Ovary (tissue), 10 donors: ENCODE measurements at places on chromosomes 7 and 10. TPM values are rescaled to one million over a fixed set of nuclear protein-coding genes. Genes with fewer than 3 reads are reported as not detected.

GRCh38 chr7:23380961-23381360 is 81.8 kb downstream of the MALSU1 start:
- no peaks in the 10 kb centered on the region for H3K27me3 ChIP-seq
- H3K36me3 ChIP-seq: no peaks in the 10 kb centered on the region
- no peak overlapping the region for H3K4me3 ChIP-seq
- H3K4me1 ChIP-seq: no peaks in the 10 kb centered on the region

GRCh38 chr7:2904202-2904601 is 60.1 kb upstream of the GNA12 start:
- no peak overlapping the region for H3K4me3 ChIP-seq
- no peak for DNase-seq
- H3K27ac ChIP-seq: no peak overlapping the region

DNA sequence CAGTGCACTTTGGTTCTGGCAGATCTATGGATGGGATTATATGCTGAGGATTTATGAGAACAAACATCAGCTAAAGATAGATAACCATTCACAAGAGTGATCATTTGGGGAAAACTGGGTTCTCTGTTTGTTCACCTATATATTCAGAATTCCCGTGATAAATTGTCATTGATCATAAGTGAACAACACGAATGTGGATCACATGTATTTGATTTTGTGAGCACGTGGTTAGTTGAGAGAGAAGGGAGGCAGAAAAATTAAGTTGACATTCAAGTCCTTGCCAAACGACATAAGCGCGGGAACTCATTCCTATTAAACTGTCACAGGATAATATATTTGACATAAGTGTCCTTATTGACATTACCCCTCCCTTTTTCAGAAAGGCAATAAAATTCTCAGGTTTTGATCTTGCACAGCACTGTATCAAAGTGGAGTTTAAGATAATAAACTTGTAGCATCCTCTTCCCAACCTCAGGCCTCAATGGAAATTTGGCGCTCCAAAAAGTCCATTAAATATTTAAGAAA is 64.9 kb upstream of the MYO3A start:
- H3K27ac ChIP-seq: no peak overlapping the region
- H3K4me3 ChIP-seq: no peak overlapping the region
- DNase-seq: no peak
- H3K36me3 ChIP-seq: no peaks in the 10 kb centered on the region

GRCh38 chr10:25047591-25048301 is 31.3 kb downstream of the THNSL1 start:
- DNase-seq: no peak
- no peak overlapping the region for H3K27ac ChIP-seq
- no peaks in the 10 kb centered on the region for H3K4me1 ChIP-seq
- H3K36me3 ChIP-seq: no peaks in the 10 kb centered on the region

DNA sequence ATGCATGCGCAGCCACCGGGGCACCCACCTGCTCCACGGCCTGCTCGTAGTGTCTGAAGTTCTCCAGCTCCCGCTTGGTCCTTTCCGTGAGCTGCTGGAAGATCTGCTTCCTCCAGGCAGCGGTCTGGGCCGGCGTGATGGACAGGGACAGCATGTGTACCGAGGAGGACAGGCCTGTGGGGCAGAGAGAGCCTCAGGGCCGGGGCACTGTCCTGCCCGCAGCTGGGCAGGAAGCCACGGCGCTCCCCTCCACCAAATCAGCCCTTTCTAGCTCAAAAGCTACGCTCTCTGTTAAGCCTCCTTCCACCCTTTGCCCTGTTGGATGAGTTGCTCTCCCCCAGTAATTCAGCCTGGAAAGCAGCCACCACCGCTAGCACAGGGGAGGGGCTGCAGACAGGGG is 19.2 kb downstream of the TECPR1 start:
- no peaks in the 10 kb centered on the region for H3K36me3 ChIP-seq
- no peak for DNase-seq
- no peak overlapping the region for H3K4me3 ChIP-seq
- H3K27ac ChIP-seq: no peak overlapping the region

- no peak overlapping the region for H3K27ac ChIP-seq
- no peaks in the 10 kb centered on the region for H3K36me3 ChIP-seq
- no peak for DNase-seq
- no peaks in the 10 kb centered on the region for H3K4me1 ChIP-seq
Measured at GRCh38 chr7:152699079-152699478, 23.1 kb upstream of the XRCC2 start.

DNA sequence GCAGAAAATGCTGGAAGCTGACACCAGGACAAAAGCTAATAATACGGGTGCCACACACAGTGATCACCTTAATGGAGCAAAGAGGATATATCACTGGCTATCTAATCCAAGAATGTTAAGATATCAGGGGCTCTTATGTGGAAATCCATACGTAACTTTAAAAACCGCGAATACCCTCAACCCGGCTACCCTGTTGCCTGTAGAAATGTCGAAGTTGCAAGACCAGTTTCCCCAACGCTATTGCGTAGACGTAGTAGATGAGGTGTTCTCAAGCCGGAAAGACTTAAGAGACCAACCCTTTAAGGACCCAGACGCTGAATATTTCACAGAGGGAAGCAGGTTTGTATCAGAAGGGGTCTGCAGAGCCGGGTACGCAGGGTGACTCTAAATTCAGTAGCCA is 7.9 kb upstream of the CYREN start:
- no peaks in the 10 kb centered on the region for H3K27me3 ChIP-seq
- H3K27ac ChIP-seq: no peak overlapping the region
- no peaks in the 10 kb centered on the region for H3K4me1 ChIP-seq

- no peaks in the 10 kb centered on the region for H3K36me3 ChIP-seq
- H3K4me1 ChIP-seq: peaks cover 3% of the 10 kb centered on the region
- peak within 1 kb of the TSS; percentile 63 for H3K27ac ChIP-seq
- DNase-seq: peak; percentile 80
Measured at GRCh38 chr10:22320591-22321155, at the start of gene BMI1. Gene BMI1, plus strand, starts transcription at chr10:22321099. Its CDS starts 5,351 bp downstream, at chr10:22326450.

DNA sequence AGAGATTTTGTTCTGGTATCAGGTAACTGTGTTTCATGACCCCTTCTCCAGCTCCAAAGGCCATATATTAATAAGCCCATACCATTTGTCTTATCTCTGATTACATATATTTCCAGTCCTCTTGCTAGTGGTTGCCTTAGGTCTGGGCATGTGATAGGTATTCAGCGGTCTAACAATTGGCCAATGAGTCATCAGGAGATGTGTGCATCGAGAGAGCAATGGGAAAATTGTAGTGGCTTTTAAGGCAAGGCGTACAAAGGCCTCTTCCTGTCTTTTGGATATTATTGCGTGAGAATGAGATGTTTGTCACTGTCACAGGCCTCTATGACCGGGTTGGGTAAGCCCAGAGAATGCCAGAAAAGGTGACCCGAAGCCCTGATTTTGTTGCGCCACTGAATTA is 38.6 kb upstream of the SFRP5 start:
- no peak for DNase-seq
- H3K4me1 ChIP-seq: no peaks in the 10 kb centered on the region
- no peaks in the 10 kb centered on the region for H3K27me3 ChIP-seq
- H3K4me3 ChIP-seq: no peak overlapping the region

- H3K4me1 ChIP-seq: no peaks in the 10 kb centered on the region
- H3K27ac ChIP-seq: no peak overlapping the region
- H3K36me3 ChIP-seq: no peaks in the 10 kb centered on the region
- DNase-seq: no peak
- H3K27me3 ChIP-seq: no peaks in the 10 kb centered on the region
Measured at GRCh38 chr10:1600861-1601260, 136.5 kb downstream of the ADARB2 start.

- H3K27me3 ChIP-seq: no peaks in the 10 kb centered on the region
- H3K4me3 ChIP-seq: no peak overlapping the region
- H3K36me3 ChIP-seq: no peaks in the 10 kb centered on the region
- no peak overlapping the region for H3K27ac ChIP-seq
- no peak for DNase-seq
- H3K4me1 ChIP-seq: peaks cover 4% of the 10 kb centered on the region
Measured at GRCh38 chr10:132989476-132990415, 47.4 kb upstream of the CFAP46 start.

- no peak for DNase-seq
- H3K4me1 ChIP-seq: no peaks in the 10 kb centered on the region
- H3K4me3 ChIP-seq: no peak overlapping the region
- no peaks in the 10 kb centered on the region for H3K27me3 ChIP-seq
- H3K27ac ChIP-seq: no peak overlapping the region
- no peaks in the 10 kb centered on the region for H3K36me3 ChIP-seq
Measured at GRCh38 chr10:61068471-61068870, 124.5 kb upstream of the RHOBTB1 start.

DNA sequence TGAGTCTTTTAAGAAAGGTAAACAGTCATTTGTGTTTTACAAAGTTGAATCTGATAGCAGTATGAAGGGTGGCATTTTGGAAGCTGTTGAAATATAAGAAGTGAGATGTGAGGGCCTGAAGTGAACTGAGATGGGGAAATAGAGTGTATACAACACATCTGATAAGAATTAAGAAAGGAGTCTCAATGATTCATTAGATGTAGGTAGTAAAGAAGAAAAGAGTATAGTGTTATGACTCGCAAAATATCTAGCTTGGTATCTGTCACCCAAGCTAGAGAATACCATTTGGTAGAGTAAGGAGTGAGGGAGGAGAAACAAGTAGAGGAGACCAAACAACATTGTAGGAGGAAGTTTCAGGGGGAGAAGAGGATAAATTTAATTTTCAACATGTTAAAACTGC is 5.3 kb downstream of the PTPN12 start:
- H3K4me1 ChIP-seq: peaks cover 8% of the 10 kb centered on the region
- no peak for DNase-seq
- no peak overlapping the region for H3K4me3 ChIP-seq

- H3K4me1 ChIP-seq: no peaks in the 10 kb centered on the region
- DNase-seq: no peak
- no peaks in the 10 kb centered on the region for H3K27me3 ChIP-seq
- no peak overlapping the region for H3K27ac ChIP-seq
Measured at GRCh38 chr10:112394475-112394875, 20.6 kb downstream of the ACSL5 start.

- no peaks in the 10 kb centered on the region for H3K27me3 ChIP-seq
- H3K36me3 ChIP-seq: no peaks in the 10 kb centered on the region
- no peak for DNase-seq
- H3K4me3 ChIP-seq: no peak overlapping the region
Measured at GRCh38 chr7:37285706-37286453, 162.8 kb downstream of the ELMO1 start.

DNA sequence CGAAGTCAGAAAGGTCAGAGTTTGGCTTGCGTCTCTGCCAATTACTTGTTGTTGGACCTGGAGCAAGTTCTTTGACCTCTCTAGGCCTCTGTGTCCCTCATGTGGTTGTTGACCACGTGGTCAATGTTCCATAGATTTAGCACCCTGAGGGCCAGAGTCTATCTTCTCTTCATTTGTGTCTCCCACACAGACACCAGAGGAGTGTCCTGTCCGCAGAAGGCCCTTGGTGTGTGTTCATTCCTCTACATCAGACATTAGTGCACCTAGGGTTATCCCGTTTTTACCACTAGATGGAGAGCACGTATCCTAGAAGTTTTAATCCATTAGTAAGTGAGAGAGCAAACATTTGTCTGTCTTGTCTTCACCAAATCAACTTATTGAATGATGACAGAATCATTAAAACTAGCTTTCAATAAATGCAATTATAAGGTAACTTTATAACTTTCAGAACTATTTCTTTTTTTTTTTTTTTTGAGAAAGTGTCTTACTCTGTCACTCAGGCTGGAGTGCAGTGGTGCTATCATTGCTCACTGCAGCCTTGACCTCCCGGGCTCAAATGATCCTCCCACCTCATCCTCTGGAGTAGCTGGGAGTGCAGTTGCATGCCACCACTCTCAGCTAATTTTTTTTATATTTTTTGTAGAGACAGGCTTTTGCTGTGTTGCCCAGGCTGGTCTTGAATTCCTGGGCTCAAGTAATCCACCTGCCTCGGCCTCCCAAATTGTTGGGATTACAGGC is 122.5 kb upstream of the ANKRD1 start:
- no peaks in the 10 kb centered on the region for H3K36me3 ChIP-seq
- peaks cover 10% of the 10 kb centered on the region for H3K4me1 ChIP-seq
- no peak overlapping the region for H3K27ac ChIP-seq
- H3K4me3 ChIP-seq: no peak overlapping the region
- no peak for DNase-seq

DNA sequence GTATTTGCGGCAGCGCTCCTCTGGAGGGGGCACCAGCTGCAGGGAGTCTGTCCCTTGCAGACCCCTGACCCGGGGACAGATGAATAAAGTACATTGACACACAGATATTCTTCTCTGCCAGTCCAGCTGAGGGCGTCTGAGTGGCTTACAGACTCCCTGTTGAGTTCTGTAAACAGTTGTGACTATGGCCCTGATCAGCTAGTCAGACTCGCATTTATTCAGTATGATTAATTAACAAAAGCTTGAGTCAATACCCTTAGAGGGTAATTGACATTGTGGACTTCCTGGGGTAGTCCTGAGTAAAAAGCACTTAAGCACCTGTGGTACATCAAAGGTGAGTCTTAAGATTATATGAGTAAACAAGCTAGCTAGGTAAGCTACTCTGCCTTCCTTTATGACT is 21.0 kb downstream of the ANKRD30A start:
- no peaks in the 10 kb centered on the region for H3K36me3 ChIP-seq
- H3K27ac ChIP-seq: no peak overlapping the region
- no peaks in the 10 kb centered on the region for H3K27me3 ChIP-seq
- no peaks in the 10 kb centered on the region for H3K4me1 ChIP-seq

DNA sequence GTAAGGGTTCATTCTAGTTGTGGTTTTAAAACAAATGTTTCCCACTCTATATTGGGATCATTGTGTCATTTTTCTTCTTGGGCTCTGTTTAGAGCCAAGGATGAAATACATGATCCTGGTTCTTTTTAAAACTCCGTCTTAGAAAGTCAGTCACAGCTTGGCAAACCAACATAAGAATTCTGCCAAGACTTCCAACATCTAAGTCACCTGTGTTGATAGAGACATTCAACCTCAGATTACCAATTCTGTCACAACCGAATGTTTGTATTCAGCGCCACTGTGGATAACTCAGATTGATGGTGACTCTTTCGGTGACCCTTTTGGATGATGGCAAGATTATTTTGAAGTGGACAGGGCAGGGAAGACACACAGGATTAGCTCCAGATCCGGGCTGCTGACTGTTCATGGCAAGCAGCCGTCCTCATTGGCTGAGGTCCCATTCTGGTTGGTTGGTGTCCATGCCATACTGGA is 255.4 kb downstream of the ARHGAP21 start:
- H3K27ac ChIP-seq: no peak overlapping the region
- H3K27me3 ChIP-seq: no peaks in the 10 kb centered on the region
- H3K4me1 ChIP-seq: peaks cover 3% of the 10 kb centered on the region

GRCh38 chr7:25861601-25862260 is 290.3 kb upstream of the NFE2L3 start:
- peaks cover 14% of the 10 kb centered on the region for H3K27me3 ChIP-seq
- H3K4me1 ChIP-seq: peaks cover 2% of the 10 kb centered on the region
- no peak overlapping the region for H3K4me3 ChIP-seq
- no peak overlapping the region for H3K27ac ChIP-seq
- H3K36me3 ChIP-seq: no peaks in the 10 kb centered on the region

GRCh38 chr10:28095791-28096378 is 97.0 kb upstream of the ODAD2 start:
- no peaks in the 10 kb centered on the region for H3K4me1 ChIP-seq
- no peaks in the 10 kb centered on the region for H3K36me3 ChIP-seq
- H3K4me3 ChIP-seq: no peak overlapping the region

The SPAM1 gene
- not detected for total RNA-seq

The LRRC4 gene
- 16.7 TPM for total RNA-seq

The ANKRD1 gene
- total RNA-seq: 0.84 TPM

The PLXDC2 gene
- total RNA-seq: 31.2 TPM

The TDRD1 gene
- total RNA-seq: 0.84 TPM

The HMX3 gene
- total RNA-seq: not detected

The HOXA4 gene
- 34.0 TPM for total RNA-seq

The DEPP1 gene
- total RNA-seq: 234 TPM

The C10orf95 gene
- total RNA-seq: 22.3 TPM

The STEAP1 gene
- total RNA-seq: 11.6 TPM

The PHKG1 gene
- total RNA-seq: 2.3 TPM

The CFAP69 gene
- 37.9 TPM for total RNA-seq

The DGKI gene
- 0.31 TPM for total RNA-seq

The NEBL gene
- 0.83 TPM for total RNA-seq

The GPR37 gene
- total RNA-seq: 0.20 TPM

The ANLN gene
- total RNA-seq: 4.5 TPM
